ENCODE measurements at places on chromosomes 3 and 15.

GRCh38 chr3:183439515-183439914 lies 11.1 kb upstream of the MCF2L2 start:
- no peak for DNase-seq

DNA sequence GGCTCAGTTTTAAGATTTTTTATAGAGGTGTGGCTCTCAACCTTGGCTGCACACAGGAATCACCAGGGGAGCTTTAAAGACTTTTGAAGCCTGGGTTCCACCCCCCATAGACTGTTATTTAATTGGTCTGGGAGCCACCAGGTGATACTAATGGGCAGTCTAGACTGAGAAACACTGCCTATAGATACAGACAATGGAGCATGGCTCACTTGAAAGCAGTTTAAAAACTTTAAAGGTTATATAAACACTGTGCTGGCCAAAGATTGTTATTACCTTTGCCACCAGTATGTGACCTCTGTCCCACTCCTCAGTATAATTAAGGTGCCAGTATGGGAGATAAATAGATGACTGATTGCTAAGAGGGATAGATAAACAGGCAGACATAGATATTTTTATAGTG lies 3.8 kb downstream of the GOLIM4 start:
- DNase-seq, result no peak

DNA sequence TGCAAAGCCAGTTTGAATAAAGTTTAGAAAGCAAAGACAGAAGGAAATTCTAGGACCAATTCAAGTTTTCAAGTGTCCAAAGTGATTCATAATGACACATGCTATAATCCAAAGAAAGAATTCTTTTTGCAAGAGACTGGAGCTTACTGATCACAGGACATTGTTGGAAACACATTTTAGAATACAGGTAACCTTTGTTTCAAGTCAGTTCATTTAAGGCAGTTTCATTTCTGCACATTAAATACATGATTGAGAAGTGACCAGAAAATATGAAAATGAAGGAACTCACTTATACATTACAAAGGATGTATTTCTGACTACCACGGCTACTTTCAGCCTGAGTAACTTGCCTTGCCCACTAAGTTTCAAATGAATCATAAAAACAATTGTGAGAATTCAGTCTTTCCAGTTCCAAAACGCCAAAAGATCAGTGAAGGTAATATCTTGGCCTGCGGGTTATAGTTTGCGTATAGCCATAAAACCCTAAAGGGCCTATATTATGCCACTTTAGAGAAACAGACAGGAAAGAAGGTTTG lies 48.7 kb downstream of the PRICKLE2 start:
- DNase-seq, result no peak

DNA sequence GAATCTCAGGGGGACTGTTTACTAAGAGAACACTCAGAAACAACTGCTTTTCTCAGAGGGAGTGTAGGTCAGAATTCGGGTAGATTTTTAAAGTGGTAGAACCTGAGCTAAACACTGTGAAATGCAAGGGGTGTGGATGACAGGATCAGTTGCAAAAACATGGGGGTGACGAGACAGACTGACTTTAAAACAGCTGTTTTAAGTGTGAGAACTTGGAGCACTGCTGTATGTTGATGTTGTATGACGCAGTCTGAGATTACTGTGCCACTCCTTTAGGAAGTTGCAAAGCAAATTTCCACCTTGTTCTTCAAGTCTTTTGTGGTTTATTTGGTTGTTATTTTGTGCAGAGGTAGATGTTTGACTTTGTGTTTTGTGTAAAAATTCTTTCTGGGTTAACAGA lies 36.8 kb upstream of the DIPK2A start:
- DNase-seq, result no peak

DNA sequence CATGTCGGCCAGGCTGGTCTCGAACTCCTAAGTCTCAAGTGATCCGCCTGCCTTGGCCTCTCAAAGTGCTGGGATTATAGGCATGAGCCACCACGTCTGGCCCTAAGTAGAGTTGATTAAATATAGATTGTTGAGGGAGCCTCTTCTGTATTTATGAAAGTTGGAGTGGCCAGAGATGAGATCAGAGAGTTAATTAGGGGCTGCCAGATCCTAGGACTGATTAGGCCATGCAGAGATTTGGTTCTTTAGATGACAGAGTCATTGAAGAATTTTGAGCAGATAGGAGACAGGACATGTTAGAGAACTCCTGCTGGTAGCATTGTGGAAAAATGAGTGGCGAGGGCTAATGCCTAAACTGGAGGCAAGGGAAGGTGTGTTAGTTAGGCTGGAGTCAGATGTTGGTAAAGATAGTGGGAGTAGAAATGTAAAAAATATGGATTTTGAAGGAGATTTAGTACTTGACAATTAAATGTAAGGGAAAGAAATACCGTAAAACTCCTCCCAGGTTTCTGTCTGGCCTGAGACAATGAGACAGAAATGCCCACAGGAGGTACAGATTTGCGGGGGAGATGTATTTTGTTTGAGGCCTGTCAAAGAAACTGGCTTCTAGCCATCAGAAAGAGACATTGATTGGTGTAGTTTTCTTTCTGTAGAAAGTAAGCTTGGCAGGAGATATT lies 23.4 kb downstream of the SACM1L start:
- no peak for DNase-seq

- no peak for DNase-seq
These were observed 1.3 kb upstream of the SPTSSB start for GRCh38 chr3:161372321-161373260.

- no peak for DNase-seq
These were observed 937.2 kb downstream of the ZPLD1 start for GRCh38 chr3:103372031-103372430.

DNA sequence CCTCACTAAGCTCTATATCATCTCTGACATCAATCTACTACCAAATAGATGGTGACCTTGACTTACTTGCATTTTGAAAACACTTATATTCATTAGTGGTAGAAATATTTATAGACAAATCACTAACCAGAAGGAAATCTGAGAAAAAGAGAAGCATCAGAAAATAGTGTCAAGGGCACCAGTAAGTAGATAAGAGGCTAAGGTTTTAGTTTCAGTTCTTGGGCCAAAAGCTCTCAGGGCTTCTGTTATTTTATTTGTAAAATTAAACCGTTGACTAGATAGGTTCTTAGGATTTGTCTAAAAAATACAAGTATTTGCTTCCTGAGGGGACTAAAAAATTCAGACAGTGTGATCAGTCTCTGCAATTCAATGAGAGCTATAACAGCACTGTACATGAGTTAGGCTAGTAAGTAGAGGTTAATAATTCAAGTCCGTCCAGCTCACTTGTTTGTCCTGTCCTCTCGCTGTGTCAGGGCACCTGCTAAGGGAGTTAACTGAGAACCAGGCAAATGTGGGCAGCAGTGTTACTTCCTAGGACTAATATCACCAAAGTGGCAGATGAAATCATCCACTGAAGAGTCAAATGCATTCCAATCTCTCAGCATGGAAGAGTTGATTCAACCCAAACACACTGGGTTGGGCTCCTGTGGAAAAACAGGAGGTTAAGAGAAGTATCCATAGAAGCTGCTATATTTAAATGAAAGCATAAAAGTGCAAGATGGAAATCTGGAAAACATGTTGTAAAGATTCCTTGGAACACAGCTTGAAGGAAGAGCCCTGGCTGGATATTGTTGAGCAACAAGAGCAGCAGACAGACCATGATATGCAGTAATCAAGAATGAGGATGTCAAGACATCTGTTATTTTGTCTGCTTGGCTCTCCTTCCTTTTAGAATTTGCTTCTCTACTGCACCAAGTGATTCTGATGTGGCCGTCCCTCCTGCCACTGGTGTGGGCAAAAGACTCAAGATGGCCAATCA lies 134.9 kb upstream of the ZBTB20 start:
- DNase-seq, result no peak

DNA sequence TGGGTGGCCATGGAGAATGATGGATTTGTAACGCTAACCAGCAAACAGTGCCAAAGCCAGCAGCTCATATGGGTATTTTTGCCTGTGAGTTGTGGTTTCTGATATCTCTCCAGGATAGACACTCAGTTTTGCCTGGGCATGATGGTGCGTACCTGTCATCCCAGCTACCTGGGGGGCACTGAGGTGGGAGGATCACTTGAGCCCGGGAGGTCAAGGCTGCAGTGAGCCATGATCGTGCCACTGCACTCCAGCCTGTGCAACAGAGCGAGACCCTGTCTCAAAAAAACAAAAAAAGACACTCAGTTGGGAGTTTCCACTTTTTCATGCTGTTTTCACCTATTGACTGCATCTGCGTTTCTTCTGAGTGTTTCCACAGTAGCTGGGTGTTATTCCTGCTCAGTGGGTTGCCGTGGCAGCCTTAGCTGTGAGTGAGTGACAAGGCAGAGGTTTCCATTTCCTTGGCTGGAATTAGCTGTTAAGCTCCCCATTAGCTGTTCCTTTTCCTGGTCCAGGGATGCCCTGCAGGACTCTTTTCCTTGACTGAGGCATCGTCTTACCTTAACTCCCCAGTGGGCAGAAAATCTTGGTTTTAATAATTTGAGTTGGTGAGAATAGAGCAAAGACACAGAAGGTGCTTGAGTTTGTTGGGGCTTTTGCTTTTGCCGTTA lies 14.2 kb upstream of the RPP14 start:
- no peak for DNase-seq

GRCh38 chr15:42785569-42785968 lies 48.6 kb upstream of the CDAN1 start:
- DNase-seq, result no peak

DNA sequence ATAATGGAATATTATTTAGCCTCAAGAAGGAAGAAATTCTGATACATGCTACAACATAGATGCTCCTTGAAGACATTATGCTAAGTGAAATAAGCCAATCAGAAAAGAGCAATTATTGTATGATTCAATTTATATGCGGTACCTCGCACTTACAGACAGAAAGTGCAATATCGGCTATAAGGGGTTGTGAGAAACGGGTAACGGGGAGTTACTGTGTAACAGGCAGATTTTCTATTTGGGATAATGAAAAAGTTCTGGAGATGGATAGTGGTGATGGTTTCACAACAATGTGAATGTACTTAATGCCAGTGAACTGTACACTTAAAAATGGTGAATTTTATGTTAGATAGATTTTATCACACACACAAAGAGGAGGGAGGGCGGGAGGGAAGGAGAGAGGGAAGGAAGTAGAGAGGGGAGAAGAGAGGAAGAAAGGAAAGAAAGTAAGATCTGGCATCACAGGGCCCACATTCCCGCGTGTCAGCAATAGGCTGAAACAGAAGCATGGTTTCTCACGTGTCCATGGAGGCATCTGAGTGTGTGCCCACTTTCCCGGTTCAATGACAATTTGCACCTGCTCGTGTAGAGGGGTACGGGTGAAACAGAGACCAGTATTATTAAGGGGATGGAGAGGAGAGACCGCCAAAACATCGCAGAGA lies 700 bp upstream of the BLM start:
- DNase-seq, result no peak

DNA sequence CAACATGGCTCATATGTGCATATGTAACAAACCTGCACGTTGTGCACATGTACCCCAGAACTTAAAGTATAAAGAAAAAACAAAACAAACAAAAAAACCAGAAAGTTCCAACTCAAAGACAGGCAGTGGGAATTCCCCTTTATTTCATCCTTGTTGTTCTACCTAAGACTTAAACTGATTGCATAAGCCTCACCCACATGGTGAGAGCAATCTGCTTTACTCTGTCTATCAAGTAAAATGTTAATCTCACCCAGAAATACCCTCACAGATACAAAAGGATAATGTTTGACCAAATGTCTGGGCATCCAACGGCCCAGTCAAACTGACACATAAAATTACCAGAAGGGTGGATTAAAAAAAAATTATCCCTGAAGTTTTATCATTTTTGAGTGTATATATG lies 190.9 kb upstream of the PLSCR5 start:
- no peak for DNase-seq

GRCh38 chr3:44329946-44330345 lies 8.6 kb upstream of the TCAIM start:
- no peak for DNase-seq

- no peak for DNase-seq
These were observed 175.9 kb downstream of the RPLP1 start for GRCh38 chr15:69628256-69629093.
